Stimulated activated CD8-positive, alpha-beta memory T cell treated with anti-CD3 and anti-CD28 coated beads, Interleukin-15, amount 100 ng/mL, for 4 hours (primary cell): ENCODE measurements at places on chromosomes 5 and 9.
A peak's percentile ranks its signal among the peaks of the same experiment; 100 is the strongest.

DNA sequence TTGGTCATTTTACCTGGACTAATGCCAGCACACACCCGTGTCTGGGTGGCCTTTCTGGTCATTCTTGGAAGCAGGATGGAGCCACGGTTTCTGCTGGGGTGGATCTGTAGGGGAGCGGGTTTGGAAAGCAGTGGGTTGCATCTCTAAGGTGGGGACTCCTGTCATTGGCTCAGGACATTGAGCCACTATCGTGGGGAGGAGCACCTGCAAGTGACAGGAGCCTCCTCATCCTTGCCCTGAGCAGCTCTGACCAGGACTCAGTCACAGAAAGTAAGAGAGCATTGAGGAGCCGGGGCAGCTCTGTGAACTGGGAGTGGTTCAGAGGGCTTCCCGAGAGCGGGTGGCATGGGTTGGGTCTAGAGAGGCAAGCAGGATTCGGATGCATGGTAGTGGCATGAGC is 3.7 kb downstream of the B4GALT7 start:
- no peak for DNase-seq

DNA sequence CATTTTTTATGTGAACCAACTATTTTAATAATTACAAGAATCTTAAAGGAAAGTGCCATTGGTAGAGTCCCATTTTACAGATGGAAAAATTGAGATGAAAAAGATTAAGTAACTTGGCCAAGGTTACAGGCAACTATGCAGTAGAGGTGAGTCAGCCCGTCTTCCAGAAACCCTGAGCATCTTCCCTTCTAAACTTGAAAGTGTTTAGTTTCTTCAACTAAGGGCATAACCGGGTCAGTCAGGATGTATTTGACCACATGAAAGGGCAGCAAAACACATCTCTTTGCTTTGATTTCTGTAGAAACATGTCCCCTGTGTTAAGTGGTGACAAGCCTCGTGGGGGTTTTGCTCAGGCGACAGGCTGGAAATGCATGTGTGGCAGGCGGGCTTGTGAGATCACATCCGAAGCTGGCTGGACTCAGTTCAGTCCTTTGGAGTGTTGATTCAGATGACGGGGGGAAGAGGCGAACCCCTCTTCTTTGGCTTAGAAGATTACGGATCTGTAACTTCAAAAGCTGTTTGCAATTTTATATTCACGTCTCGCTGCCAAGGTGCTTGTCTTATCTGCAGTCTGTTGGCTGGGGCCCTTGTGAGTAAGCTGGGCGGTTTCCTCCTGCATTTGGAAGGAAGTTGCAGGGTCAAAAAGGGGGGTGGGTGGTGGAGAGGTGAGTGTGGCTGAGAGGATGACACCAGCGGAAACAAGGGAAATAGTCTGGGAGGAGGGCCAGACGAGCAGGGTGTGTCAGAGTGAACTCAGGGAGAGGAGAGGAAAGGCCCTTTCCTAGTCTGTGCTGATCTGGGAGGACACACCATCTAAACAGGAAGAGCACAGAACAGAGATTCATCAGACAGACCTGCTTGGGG is 78.9 kb upstream of the RPS23 start:
- DNase-seq: peak; percentile 54

DNA sequence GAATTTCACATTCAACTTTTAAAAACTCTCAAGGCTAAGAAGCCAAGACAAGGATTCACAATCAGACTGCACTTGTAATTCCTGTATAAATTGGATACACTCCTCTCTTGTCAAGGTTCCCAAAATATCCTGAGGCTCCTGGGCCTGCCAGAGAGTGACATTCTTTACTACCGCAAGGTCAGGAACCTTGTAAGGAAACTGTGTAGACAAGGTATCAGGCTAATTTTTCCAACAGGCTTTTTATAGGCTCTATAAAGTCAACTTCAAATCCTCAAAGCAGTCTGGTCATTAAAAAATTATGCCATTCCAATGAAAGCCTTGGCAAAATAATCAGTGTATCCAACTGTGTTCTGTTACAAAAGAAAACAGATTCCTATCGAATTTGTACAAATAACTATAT is 15.5 kb upstream of the PAIP1 start:
- DNase-seq: no peak

DNA sequence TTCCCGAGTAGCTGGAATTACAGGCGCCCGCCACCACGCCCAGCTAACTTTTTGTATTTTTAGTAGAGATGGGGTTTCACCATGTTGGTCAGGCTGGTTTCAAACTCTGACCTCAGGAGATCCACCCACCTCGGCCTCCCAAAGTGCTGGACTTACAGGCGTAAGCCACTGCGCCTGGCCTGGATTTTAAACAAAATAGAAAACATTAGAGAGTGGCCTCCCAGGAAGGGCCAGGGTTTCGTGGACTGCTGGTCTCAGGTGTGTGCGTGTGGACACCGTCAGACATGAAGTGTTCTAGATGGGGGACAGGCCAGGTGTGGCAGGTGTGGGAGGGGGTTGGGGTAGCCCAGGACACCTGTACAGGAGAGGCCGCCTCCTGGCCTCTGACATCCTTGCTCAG is 7.0 kb upstream of the GBGT1 start:
- DNase-seq: no peak

DNA sequence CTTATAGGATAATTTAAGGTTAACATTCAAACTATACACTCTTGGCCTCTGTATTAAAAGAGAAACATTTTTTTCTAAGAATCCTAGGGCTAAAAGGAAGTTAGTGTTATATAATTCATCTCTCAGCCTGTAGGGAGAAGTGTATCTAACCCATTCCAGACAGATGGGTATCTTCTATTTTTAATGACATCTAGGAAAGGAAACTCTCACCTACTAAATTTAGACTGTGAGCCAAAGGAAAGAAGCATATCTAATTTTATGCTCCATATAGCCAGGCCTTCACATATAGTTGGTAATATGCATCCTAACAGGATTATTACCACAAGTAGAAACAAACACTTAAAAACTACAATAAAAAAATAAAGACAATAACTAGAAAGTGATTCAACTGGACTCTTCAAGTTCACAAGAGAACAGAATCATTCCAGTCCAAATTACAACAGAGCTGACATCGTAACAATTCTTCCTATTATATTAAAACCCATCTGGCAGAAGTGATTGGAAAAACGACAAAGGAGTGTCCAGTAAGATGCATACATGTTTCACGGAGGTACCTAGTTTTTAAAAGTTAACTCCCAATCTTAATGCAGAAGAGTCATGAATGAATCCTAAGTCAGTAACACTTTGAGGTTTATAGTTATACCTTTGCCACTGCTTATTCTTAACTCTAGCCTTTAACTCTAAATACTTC is 39.4 kb downstream of the SCAI start:
- no peak for DNase-seq

GRCh38 chr9:68560071-68560844 is 19.6 kb upstream of the TMEM252 start:
- DNase-seq: no peak

DNA sequence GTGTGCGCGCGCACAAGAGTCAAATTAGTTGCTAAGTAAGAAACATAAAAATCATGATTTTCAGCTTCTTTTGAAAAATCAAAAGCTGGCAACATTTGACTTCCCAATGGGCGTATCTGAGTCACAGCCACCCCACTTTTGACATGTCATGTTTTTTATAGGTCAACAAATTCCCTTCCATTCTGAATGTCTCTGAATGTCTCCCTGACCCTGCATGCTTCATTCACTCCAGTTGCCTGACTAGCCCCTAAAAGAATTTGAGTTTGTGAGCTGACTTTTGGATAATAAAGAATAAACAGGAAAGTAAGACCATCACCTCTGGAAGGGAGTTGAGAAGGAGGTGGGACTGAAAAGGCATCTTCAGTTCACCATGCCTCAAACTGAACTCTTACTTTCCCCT is 20.2 kb upstream of the GLIS3 start:
- DNase-seq: no peak

DNA sequence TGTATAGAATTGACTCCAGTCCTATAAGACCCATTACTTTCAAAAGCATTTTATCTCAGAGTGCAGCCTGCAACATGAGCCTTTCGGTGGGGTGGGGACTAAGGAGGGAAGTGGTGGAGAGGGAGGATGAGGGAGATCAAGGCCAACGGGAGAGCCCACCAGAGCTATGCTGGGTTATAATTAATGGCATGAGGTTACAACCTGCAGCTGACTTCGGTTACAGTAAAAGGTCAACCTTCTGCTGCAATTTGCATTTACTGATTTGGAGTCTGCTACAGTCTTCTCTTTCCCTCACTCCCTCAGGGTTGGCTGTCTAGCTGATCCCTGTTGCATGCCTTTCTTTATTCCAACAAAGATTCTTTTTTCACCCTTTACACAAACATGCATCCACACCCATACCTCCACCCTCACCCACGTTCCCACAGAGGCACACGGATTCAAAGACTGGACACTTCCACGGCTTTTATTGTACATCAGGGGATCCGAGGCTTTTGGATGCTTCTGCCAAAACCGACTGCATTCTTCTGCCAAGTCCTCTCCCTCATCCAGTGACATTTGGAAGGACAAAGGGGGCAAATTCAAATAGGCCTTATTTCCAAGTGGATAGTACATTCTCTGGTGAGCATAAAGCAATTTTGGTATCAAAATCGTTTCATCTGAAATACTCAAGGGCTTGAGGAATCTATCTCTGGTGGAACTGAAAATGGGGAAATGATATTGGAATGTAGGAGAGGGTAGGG is 381.2 kb downstream of the NFIB start:
- DNase-seq: no peak

DNA sequence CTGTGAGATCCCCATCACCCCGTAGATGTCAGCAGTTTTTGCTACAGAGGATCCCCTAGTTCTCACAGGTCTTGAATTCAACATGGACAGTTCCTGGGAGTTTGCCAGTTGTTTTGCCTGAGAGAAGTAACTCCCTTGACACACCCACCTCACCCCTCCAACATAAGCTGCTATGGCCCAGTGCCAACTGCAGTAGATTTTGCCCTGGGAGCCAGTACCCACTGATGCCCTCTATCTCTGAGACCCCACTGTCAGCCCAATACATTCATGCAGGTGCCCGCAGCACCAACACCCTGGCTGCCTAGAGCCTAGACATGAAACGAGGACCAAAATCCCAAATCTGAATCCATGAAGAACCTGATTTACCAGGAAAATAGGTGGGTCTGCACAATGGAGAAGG is 583.9 kb upstream of the CTNND2 start:
- no peak for DNase-seq

- no peak for DNase-seq
Measured at GRCh38 chr5:79745255-79745654, 55.6 kb downstream of the CMYA5 start.

DNA sequence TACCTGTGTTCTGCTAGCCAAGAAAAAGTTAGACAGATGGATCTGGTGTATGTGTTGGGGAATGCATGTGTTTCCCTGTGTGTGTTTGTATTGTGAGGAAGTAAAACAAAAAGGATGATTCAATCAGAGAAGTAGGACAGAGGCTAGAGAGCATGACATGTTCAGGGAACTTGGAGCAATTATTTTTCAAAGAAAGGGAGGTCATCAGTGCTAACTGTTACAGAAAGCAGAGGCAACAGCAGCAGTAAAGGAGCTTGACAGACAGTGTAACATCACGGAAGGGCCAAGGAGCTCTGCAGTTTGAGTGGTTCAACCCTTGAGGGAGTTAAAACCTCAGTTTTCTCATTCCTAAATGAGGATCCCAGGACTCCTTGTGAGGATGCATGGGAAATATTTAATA is 13.2 kb downstream of the SPINK1 start:
- DNase-seq: no peak

- no peak for DNase-seq
Measured at GRCh38 chr9:110479481-110479880, 100.1 kb downstream of the SVEP1 start.

DNA sequence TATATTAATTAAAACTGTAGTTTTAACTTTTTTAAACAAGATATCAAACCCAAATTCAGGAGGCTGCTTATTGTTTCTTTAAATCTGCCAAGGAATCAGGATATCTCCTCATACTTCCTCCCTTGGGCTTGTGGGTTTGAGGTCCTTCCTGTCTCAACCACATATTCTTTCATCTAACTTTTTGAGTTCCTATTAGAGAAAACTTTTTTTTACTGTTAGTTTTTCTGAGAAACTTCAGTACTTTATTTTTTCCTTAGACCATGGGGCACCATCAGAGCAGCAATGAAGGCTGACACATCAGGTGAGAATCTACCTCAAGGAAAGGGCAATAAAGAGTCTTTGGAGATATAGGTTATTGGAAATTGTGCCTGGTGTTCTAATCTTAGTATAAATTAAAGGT is 56.7 kb downstream of the TSSK1B start:
- no peak for DNase-seq

DNA sequence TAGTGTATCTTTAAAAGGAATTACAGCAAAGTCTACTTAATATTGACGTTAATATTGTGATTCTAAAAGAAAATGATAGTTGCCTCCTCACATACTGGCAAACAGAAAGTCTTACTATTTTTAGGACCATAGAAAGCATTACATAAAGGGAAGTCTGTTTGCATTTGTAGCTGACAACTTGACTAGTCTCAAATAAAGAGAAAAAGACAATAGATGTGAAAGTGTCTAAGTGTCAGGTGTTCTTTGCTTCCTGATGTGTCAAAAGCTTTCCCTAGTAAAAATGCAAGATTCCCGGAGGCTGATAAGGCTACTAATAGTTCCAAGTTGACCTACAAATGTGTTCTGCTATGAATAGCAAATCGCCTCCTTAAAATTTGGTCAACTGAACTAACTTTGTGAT is 259.7 kb downstream of the CDH10 start:
- DNase-seq: no peak

GRCh38 chr5:73278693-73279092 is 105.7 kb downstream of the TMEM174 start:
- no peak for DNase-seq

DNA sequence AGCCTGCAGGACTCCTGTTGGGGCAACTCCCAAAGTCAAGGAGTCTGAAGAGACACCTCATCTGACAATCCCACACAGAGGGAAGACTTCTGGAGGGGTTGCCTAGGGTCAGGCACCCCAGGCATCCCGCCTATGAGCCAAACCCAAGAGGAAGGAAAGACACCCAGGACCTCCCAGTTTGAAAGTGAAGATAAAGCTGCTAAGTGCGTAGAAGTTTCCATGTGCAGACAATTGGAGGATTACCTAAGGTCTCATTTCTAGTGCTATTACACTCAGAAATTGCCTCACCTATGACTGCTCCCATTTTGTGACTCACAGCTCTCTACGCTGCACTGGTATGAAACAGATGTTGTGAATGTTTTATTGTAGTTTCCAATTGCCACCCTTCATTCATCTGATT is 322.9 kb downstream of the SLIT3 start:
- no peak for DNase-seq
